ENCODE measurements at places on chromosomes 3 and 15.
A peak's percentile ranks its signal among the peaks of the same experiment; 100 is the strongest.

GRCh38 chr3:183114384-183115178 is 15.3 kb upstream of the MCCC1 start:
- DNase-seq = no peak

DNA sequence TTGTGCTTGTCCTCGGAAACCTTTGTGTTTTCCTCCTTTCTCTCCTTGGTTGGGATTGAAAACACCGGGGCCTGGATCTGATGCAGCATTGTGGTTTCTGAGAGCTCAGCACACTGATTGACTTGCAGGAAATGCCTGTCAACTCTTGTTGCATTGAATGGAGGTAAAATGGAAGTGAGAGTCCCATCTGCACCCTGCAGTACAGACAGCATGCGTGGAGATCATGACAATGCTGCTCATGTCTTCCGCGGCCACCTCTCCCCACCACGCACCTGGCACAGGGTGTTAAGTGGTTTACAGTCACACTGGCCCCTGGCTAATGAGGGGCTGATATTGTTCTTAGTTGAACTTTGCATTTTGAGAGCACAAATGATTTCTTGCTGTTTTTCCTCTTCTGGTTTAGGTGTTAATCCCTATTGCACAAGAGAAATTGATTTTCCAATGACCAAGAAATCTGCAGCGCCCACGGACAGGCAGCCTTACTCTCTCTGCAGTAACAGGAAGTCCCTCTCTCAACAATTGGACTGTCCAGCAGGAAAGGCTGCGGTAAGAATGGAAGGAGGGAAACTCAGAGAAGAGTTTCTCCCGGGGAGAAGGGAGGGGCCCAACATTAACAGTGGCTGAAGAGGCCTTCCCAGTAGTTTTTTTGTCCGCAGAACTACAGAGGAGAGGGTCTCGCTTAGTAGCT is 58.5 kb downstream of the STARD5 start:
- DNase-seq = no peak

DNA sequence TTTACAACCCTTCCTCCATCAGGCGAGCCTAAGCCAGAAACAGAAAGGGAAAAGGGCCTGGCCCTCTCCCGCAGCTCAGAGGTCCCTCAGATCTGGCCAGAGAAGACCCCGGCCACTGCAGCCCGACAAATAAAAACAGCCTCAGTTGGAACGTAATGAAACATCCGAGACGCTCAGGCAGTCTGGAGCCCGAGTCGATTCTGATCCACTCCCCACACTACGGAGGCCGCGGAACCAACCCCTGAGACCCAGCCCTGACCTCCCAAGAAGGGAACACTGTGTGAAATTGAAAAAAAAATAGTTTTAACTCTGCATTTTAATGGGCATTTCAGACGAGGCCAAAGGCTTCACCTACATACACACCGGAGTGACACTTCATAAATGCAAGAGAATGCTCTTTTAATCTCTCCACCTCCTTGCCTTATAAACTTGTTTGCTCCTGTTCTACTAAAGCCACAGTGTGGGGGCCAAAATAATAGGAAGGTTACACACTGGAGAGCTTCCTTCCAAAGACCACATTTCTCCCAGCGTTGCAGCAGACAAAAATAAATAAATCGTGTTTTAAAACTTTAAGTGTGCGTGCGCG is 3.7 kb downstream of the MEIS2 start:
- no peak for DNase-seq

DNA sequence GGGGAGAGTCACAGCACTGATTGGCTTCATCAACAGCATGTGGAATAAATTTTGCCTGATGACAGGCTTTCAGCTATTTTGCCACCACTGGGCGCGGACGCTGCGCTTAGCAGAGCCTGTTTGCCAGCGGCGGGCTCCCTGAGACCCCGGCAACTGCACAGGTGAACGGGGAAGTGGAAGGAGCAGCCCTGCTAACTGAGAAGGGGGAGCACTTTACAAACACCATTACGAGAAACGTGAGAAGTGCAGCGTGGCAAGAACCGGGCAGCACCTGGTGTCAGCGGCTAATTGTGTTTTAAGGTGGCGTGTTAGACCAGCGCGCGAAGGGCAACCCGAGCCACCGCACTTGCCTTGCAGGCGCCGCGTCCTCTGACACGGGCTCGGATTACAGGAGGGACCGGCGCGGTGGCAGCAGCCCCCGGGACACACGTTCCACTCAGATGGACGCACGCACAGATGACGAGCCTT is 307.8 kb upstream of the ARRDC4 start:
- DNase-seq = no peak

DNA sequence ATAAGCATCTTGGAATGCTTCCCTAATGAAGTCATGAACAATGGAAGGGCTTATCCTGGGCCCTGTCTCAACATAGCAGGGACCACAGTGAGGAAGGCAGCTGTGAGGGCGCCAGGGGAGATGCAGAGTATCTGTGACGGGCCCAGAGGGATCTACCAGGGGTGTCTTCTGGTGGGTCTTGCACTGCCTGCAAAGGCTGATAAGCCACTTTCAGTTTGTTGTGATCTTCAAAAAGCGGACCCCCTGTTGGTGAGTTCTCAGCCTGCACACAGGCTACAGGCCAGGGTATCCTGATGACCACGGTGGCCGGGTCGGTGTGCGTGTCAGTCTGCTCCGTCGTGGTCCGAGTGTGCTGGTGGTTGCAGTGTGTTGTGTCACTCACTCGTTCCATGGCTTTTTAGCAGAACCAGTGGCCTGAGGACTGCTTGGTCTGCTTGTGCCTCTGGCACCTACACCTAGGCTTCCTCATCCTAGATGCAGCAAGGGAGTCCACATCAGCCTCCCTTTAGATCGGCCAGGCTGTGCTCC is 46.8 kb downstream of the CHDH start:
- no peak for DNase-seq

- DNase-seq = no peak
These were observed 242.1 kb downstream of the THSD4 start for GRCh38 chr15:71357321-71357732.

DNA sequence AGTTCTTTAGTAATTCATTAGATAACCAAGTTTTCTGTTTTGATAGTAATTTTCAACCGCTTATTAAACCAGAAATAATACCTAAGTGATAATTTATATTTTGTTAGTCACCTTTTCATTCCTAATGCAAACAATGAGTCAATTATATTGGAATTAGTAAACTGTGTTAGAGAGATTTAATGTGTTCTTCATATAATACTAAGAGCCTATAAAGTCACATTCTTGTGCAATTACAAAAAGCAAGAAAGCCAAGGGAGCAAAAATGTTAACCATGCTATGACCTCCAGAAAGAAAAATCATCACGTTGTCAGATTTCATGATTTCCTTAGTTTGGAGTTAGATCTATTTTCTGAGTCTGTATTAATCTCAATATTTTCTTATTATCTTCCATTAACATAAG is 108.8 kb upstream of the SAMMSON start:
- DNase-seq = no peak

DNA sequence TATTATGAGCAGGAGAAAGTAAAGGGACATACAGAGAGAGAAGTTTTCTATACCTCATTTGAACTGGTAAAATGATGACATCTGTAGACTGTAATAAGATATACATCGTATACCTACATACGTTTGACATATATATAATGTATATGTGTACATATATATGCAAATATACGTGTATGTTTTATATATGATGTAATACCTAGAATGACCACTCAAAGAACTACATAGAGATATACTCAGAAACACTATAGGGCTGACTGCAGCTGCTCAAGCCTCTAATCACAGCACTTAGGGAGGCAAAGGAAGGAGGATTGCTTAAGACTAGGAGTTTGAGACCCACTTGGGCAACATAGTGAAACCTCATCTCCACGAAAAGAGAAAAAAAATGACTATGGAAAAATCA is 48.5 kb upstream of the MCTP2 start:
- DNase-seq = no peak

GRCh38 chr3:33063651-33064051 is 33.3 kb downstream of the GLB1 start:
- no peak for DNase-seq

DNA sequence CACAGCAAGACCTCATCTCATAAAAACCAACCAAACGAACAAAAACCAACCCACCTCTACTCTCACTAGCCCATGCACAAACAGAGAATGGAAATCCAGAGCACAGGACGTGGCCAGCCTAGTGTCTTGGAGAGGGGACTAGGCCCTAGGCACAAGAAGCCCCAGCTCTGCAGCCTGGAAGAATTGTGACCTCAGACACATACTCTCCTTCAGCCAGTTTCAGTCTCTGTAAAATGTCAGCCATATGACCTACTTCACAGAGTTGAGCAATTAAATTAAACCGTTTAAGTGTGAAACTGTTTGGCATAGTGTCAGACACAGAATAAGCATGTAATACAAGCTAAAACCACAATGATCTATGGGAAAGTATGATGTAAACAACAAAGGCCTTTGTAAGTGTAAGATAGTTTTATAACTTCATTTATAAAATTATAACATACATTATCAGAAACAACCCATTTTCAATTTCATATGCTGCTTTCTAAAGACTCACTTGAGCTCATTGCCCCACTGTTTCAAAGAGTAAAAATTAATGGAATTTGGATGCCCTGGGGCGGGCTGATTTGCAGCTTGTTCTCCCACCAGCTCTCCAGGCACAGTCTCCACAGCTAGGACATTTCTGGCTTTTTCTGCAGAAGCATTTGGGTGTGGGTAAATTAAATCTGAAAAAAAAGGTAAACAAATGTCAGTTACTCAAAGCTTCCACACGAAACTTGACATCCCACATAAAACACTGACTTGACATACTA is 32.9 kb downstream of the TBC1D2B start:
- no peak for DNase-seq

DNA sequence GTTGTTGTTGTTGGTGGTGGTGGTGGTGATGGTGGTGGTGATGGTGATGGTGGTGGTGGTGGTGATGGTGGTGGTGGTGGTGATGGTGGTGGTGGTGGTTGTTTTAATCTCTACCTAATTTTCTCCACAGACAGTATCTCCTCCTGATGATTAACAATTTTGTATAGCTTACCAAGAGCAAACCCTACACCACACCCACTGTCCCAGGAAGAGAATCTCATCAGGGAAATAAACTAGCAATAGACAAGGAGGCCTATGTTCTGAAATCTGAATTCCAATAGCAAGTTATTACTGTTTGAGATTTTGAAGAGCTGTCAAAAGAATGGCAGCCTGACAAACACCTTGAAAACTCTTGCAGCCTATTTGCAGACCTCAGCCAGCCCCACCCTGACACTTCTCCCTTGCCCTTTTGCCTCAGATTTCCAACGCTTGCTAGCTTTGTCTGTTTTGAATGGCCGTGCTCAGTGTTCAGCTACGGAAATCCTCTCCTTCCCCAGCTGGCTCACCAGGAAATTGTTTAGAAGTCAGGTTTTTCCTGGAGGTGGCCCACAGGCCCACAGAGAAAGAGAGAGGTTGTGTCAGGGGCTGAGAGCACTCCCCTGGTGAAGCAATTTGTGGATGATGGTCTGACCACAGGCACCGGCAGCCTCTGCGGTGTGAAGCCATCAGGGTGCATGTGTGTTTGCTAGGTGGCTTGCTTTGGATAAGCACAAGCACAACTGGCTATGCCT is 101.6 kb downstream of the MAGI1 start:
- no peak for DNase-seq

GRCh38 chr3:167305340-167305890 is 74.7 kb downstream of the ZBBX start:
- no peak for DNase-seq

- no peak for DNase-seq
These were observed 1.4 kb downstream of the MBNL1 start for GRCh38 chr3:152269831-152270734.

DNA sequence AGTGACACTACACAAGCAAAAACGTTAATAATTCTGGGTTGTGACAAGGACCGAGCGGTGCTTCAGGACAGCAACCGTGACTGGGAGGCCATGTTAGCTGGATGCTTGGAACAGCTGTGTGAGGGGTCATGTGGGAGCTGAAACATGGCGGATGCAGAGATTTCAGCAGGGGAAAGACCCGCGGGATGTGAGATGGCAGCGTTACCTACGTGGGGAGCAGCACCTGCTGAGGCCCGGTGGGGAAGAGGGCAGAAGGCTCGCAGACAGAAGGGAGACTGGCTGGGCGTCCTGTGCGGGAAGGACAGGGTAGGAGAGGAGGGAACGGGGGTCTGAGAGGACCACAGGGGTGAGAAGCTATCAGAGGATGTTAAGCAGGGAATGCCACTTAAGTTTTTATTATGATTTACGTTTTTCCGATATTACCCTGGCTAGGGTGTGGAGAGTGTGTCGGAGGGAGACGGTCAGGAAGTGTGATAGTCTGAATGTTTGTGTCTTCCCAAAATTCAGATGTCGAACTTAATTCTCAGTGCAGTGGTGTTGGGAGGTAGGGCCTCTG is 228.8 kb upstream of the LYSMD4 start:
- DNase-seq = no peak

DNA sequence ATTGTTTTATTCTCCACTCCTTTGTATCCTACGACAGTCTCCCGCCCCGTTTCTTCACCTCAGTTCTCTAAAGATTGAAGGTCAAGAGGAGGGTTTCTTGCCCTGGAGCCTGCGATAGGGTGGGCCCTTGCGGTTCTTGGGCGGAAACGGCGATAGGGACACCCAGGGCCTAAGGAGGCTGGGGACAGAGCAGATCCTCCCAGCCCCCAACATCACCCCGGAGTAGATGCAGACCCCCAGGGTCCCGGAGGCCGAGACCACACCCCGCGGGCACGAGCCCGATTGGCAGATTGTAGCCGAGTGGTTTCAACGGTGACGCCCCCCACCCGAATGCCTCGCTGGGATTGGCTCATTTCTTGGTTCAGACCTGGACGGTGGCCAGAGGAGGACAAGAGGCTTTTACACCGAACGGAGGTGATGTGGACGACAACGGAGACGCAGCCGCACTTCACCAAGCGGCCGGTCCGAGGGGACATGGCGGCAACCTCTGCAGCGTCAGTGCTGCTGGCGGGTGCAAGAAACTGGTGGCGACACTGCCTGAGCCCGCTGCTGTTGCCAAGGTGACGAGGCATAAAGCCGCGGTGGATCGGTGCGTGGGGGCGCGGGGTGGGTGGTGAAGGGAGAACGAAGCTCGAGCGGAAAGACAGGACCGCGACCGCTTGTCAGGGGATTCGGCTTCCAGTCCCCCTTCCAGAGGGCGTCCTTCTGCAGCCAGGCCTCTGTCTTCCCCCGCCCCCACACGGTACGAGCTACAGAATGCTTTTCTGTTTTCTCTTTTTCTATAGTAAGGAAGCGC is 19.0 kb upstream of the MCF2L2 start:
- DNase-seq = peak; percentile 35

DNA sequence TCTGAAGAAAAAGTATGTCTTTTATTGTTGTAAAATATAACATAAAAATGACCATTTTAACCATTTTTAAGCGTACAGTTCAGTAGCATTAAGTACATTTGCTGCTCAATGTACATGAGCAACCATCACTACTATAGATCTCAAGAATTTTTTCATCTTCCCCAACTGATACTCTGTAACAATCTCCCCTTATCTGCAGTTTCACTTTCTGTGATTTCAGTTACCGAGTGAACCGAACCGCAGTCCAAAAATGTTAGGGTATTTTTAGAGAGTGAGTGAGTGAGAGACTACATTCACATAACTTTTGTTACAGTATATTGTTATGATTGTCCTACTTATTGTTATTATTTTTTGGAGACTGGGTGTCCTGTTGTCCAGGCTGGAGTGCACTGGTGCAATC is 9.0 kb upstream of the SLC25A26 start:
- DNase-seq = no peak
